Activated CD8-positive, alpha-beta T cell treated with anti-CD3 and anti-CD28 coated beads, Interleukin-2, amount 10 ng/mL, durations not matched to agents 7 days and 5 days (primary cell): ENCODE measurements at places on chromosomes 16 and 17.

GRCh38 chr17:74566132-74566753 lies 1.1 kb downstream of the CD300H start:
- H3K27me3 ChIP-seq: peaks cover 36% of the 10 kb centered on the region
- peak; percentile 53 for DNase-seq
- no peak overlapping the region for H3K27ac ChIP-seq
- peaks cover 15% of the 10 kb centered on the region for H3K4me1 ChIP-seq
- H3K36me3 ChIP-seq: no peaks in the 10 kb centered on the region

- H3K27ac ChIP-seq: no peak overlapping the region
- peaks cover 7% of the 10 kb centered on the region for H3K27me3 ChIP-seq
- no peak for DNase-seq
- H3K4me1 ChIP-seq: peaks cover 3% of the 10 kb centered on the region
- no peaks in the 10 kb centered on the region for H3K36me3 ChIP-seq
Measured at GRCh38 chr16:13957197-13958078, 37.5 kb downstream of the ERCC4 start.

GRCh38 chr16:15671530-15672117 lies 21.6 kb downstream of the NDE1 start:
- no peak overlapping the region for H3K4me3 ChIP-seq
- H3K36me3 ChIP-seq: peaks cover 75% of the 10 kb centered on the region
- no peaks in the 10 kb centered on the region for H3K27me3 ChIP-seq
- no peak for DNase-seq
- peak overlapping the region; percentile 97 for H3K27ac ChIP-seq
- peaks cover 57% of the 10 kb centered on the region for H3K4me1 ChIP-seq

- no peaks in the 10 kb centered on the region for H3K4me1 ChIP-seq
- no peak overlapping the region for H3K4me3 ChIP-seq
Measured at GRCh38 chr17:6079155-6079888, 9.1 kb downstream of the WSCD1 start.

GRCh38 chr17:33416131-33416530 lies 123.0 kb upstream of the ASIC2 start:
- H3K27ac ChIP-seq: no peak overlapping the region
- no peaks in the 10 kb centered on the region for H3K36me3 ChIP-seq
- DNase-seq: no peak

DNA sequence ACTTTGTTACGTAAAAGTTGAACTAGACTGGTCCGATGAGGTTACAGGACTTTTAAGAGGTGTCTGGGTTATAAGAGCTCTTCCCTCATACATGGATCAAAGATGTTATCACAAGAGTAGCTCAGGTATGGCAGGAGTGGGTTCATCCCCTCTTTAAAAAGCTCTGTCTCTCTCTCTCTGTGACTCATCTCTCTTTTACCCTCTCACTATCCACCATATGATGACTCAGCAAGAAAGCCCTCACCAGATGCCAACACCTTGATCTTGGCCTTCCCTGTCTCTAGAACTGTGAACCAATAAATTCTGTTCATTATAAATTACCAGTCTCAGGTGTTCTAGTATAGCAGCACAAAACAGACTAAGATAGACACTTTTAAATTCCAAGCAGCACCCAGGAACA lies 1.9 kb upstream of the CLEC19A start:
- H3K27ac ChIP-seq: no peak overlapping the region
- no peak for DNase-seq
- no peak overlapping the region for H3K4me3 ChIP-seq

DNA sequence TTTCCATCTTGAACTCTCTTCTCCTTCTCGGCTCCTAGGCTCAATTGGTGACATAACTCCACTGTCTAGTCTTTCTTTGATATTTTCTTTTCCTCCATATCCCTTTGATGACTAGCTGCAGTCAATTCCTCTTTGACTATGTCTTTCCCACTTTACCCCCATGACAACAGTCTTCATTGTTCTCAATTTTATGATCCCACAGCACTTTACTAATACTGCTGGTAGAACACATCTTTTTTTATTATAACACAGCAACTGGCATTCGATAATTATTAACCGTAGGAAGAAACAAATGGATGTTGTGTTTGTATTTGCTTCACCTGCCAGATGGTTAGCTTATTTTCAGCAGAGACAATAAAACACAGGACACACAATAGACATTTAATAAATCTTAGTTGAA lies 1.3 kb downstream of the KRTAP3-3 start:
- peaks cover 39% of the 10 kb centered on the region for H3K27me3 ChIP-seq
- H3K4me1 ChIP-seq: no peaks in the 10 kb centered on the region
- no peak for DNase-seq
- no peak overlapping the region for H3K4me3 ChIP-seq

GRCh38 chr16:27999687-28000086 lies 63.8 kb downstream of the GSG1L start:
- peaks cover 9% of the 10 kb centered on the region for H3K36me3 ChIP-seq
- peaks cover 3% of the 10 kb centered on the region for H3K27me3 ChIP-seq
- peaks cover 19% of the 10 kb centered on the region for H3K4me1 ChIP-seq
- H3K4me3 ChIP-seq: no peak overlapping the region

- H3K36me3 ChIP-seq: peaks cover 5% of the 10 kb centered on the region
- H3K4me3 ChIP-seq: no peak overlapping the region
- no peaks in the 10 kb centered on the region for H3K27me3 ChIP-seq
Measured at GRCh38 chr17:27532269-27533263, 76.3 kb downstream of the KSR1 start.

DNA sequence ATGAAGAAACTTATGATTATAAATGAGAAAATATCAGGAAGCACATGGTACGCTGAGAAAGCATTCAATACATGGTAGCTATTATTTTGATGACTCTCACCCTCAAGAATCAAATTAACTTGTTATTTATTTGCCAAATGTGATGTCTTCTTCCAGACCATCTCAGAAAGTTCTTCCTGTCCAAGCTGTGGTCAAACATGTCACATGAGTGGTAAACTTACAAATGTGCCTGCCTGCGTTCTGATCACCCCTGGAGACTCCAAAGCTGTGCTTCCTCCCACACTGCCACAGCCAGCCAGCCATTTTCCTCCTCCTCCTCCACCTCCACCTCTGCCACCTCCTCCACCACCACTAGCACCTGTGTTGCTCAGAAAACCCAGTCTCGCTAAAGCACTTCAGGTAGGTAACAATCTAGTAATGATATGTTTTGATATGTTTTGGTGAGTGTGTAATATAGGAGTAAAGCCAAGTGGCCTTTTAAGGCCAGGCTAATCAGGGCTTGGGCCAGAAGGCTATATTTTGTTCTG lies 16.4 kb upstream of the SMG8 start:
- H3K4me1 ChIP-seq: no peaks in the 10 kb centered on the region
- DNase-seq: no peak
- no peak overlapping the region for H3K27ac ChIP-seq
- H3K27me3 ChIP-seq: no peaks in the 10 kb centered on the region
- H3K4me3 ChIP-seq: no peak overlapping the region
- peaks cover 56% of the 10 kb centered on the region for H3K36me3 ChIP-seq

DNA sequence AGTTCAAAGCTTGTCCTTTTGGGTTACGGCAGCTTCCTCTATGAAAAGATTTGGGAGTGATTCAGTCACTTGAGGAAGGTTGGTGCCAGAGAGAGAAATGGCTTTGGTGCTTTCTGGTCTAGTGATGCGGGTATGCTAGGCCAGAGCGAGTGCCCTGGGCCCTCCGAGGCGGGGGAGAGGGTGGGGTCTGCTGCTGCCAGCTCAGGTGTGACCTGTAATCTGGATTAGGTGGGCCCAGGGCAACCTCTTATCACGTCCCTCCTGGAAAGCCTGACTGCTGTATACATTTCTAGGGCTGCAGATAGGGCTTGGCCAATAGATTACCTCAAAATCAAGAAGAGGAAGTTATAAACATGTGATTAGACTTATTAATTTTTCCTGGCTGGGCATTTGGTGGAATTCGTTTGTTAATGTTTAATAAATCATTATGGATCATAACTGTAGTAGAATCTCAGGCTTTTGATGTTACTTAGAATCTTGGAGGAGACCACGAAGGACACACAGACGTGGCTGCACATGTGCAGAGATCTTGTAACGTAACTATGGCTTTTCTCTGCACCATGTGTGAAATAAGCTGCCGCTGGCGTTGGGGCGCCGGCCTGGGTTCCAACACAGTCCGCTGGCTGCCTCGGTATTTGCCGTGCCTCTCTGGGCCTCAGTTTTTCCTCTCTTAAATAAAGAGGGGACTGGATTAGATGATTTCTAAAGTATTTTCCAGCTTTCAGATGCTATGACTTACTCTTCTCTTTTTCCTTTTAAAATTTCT lies 1.2 kb downstream of the IRF8 start:
- peaks cover 38% of the 10 kb centered on the region for H3K36me3 ChIP-seq
- peaks cover 57% of the 10 kb centered on the region for H3K4me1 ChIP-seq
- peak overlapping the region; percentile 71 for H3K27ac ChIP-seq
- peaks cover 8% of the 10 kb centered on the region for H3K27me3 ChIP-seq
- DNase-seq: no peak
- H3K4me3 ChIP-seq: peak overlapping the region; percentile 88

GRCh38 chr17:29972277-29972676 lies 30.8 kb downstream of the EFCAB5 start:
- H3K4me1 ChIP-seq: no peaks in the 10 kb centered on the region
- H3K27ac ChIP-seq: no peak overlapping the region
- H3K4me3 ChIP-seq: no peak overlapping the region
- peaks cover 4% of the 10 kb centered on the region for H3K27me3 ChIP-seq
- DNase-seq: no peak
- no peaks in the 10 kb centered on the region for H3K36me3 ChIP-seq

DNA sequence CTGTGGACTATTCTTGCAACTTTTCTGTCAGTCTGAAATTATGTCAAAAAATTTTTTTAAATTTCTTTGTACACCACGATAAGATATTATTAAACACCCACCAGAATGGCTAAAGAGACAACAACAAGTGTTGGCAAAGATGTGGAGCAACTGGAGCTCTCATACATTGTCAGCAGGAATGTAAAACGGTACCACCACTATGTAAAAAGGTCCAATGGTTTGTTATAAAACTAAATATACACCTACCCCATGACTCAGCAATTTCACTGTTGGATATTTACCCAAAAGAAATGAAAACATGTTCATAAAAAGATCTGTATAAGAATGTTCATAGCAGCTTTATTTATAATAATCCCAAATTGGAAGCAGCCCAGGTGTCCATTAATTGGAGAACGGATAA lies 7.2 kb downstream of the KIAA0753 start:
- H3K36me3 ChIP-seq: peaks cover 38% of the 10 kb centered on the region
- no peak for DNase-seq
- no peak overlapping the region for H3K27ac ChIP-seq
- H3K4me1 ChIP-seq: peaks cover 7% of the 10 kb centered on the region
- H3K4me3 ChIP-seq: no peak overlapping the region

- no peak overlapping the region for H3K4me3 ChIP-seq
- no peaks in the 10 kb centered on the region for H3K27me3 ChIP-seq
Measured at GRCh38 chr16:89015271-89015859, 38.4 kb upstream of the CBFA2T3 start.

DNA sequence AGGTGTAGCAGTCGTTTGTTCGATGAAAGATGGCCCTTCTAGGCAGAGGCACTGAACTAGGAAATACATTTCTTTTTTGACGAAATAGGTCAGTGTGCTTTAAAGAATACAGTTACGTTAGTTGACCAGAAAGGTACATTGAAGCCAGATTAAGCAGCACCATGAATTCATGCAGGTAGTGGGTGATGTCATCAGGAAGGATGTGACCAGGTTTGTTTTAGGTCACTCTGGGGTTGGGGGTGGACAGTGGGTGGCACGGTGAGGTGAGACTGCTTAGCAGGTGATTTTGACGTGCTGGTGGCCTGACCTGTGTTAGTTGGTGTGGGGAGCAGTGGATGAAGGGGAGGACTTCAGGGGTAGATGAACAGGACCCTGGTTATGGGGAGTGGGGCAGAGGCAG lies 3.6 kb downstream of the INO80E start:
- H3K27me3 ChIP-seq: no peaks in the 10 kb centered on the region
- DNase-seq: no peak
- peaks cover 46% of the 10 kb centered on the region for H3K36me3 ChIP-seq
- H3K4me1 ChIP-seq: peaks cover 24% of the 10 kb centered on the region
- H3K27ac ChIP-seq: no peak overlapping the region

GRCh38 chr16:86751076-86752030 lies 173.0 kb downstream of the FOXL1 start:
- H3K36me3 ChIP-seq: no peaks in the 10 kb centered on the region
- no peak for DNase-seq
- H3K4me1 ChIP-seq: no peaks in the 10 kb centered on the region
- H3K27me3 ChIP-seq: no peaks in the 10 kb centered on the region
- H3K27ac ChIP-seq: no peak overlapping the region
- H3K4me3 ChIP-seq: no peak overlapping the region

- peaks cover 16% of the 10 kb centered on the region for H3K36me3 ChIP-seq
- H3K27ac ChIP-seq: no peak overlapping the region
- DNase-seq: no peak
- no peaks in the 10 kb centered on the region for H3K27me3 ChIP-seq
- H3K4me1 ChIP-seq: peaks cover 13% of the 10 kb centered on the region
- H3K4me3 ChIP-seq: no peak overlapping the region
Measured at GRCh38 chr17:82436601-82437324, 13.8 kb downstream of the CYBC1 start.

DNA sequence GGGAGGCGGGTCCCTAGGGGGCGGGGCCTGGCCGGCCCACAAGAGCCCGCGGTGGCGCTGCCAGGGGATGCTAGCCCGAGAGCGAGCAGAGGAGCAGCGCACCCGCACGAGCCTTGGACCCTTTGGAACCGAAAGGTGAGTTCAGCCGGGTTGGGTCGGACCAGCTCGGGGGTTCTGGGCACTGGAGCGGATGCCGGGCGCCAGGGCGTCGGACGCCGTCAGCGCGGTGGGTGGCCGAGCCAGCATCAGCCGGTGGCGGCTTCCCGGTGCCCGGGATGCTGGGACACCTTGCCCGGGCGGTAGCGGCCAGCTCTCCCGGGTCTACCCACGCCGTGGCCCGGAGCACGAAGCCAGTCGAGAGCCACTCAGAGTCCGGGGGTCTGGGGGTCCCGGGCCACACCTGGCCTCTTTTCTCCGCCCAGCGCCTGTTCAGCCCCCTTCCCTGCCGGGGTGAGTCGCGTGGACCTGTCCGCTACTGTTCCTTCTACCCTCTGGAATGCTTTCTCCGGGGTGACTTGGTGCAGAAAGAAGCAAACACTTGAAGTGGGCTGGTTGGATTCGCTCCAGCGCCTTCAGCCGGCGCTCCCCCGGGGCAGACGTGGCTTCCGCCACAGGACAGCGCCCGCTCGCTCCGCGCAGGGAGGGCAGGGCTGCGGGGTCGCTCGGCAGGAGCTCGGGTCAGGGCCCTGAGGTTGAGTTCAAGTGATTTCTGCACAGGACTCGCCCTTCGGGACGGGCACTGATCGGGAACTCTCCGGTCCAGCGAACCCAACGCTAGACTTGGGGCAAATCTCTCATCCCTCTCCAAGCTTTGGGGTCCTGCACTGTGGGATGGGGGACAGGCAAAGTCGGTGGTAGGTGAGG lies at the start of gene SCNN1G:
TSS of gene SCNN1G (plus strand) at position 67 of the 864 bp plus-strand sequence. CDS start 3,527 bp downstream, outside the sequence.
- peaks cover 34% of the 10 kb centered on the region for H3K27me3 ChIP-seq
- peak within 1 kb of the TSS; percentile 18 for H3K4me3 ChIP-seq
- H3K4me1 ChIP-seq: peaks cover 9% of the 10 kb centered on the region
- no peak for DNase-seq
